ENCODE measurements at places on chromosomes 5 and 9.
A peak's percentile ranks its signal among the peaks of the same experiment; 100 is the strongest.

DNA sequence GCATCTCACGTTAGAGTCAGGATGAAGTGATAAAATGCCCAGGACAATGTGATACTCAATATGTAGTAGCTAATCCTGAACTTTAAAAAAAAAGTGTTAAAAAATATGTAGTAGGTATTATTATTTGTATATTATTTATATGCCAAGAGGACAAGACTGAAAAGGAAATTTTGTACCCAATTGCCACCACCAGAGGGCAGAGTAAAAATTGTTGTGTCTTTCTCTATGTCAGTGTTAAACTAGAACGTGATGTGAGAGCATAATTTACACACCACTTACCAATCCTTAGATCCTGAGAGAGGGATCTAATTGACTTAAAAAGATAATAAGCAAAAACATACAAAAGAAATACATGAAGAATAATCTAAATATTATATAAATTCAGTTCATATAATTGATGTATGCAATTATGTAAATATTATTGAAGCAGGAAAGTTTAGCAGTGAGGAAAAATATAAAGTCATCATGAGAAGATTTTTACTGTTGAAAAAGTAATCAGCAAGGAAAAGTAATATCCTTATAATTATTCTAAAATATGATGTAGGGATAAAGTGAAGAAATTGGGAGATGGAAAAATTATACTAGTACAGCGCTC lies 288.9 kb downstream of the RAB3C start:
- DNase-seq, result no peak

GRCh38 chr5:9905661-9906060 lies 275.5 kb upstream of the TAS2R1 start:
- DNase-seq, result no peak

- DNase-seq, result no peak
Measured at GRCh38 chr5:54895816-54896341, 89.5 kb downstream of the ESM1 start.

DNA sequence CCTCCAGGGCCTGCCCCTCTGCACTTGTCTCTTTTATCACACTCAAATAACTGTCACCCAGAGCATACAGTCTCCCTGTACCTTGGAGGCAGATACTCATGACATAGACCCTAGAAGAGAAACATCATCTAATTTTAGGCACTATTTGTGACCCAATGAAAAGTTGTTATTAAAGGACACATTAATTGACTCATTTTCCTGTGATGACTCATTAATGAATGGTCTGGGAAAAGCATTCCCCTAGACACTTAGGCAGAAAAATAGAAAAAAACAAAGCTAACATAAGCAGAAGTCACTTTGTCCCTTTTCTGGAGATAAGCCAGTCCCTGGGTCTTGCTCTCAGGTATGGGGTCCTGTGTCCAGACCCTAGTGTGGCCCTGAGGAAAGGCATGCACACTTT lies 15.0 kb downstream of the TRPC7 start:
- DNase-seq, result no peak

GRCh38 chr5:170145462-170145861 lies 39.8 kb downstream of the FOXI1 start:
- no peak for DNase-seq

DNA sequence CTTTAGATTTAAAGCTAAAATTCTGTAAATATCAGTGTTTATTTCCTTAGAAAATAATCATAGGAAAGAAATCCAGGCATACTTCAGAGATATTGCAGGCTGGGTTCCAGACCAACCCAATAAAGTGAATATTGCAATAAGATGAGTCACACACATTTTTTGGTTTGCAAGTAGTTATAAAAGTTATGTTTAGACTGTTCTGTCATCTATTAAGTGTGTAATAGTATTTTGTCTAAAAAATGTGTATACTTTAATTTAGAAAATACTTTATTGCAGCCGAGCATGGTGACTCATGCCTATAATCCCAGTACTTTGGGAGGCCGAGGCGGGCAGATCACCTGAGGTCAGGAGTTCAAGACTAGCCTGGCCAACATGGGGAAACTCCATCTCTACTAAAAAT lies 6.9 kb upstream of the RIC1 start:
- DNase-seq, result no peak

DNA sequence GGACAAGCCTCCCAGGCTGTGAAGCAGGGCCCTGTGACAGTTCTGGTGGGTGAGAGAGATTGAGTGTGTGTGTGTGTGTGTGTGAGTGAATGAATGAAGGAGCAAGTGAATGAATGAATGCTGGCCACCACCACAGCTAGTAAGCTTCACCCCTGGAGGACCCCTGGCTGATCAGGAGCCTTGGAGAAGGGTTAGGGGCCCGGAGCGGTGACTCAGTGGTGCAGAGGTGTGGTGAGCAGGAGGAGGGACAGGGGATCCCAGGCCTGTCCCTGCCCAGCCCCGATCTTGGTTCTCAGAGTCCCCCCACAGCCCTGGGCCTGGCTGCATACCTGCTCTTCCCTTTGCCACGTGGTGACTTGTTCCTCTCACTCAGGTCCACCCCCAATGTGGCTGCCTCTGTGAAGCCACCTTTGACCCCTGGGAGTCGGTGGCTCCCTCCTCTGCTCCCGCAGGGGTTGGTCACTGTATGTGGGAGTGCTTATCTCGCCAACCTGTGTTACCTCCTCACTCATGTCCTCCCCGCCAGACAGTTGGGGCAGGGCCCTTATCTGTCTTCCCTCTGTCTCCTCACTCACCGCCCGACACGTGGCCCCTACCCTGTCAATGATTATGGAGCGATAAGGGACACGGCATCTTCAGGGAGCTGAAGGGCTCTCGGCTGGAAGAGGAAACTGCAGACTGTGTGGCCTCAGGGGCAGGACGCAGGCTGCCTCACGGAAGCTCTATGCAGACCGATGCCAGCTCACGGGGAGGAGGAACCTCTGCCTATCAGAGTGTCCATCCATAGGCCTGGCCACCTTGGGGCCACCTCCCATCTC lies 99.9 kb upstream of the PITX1 start:
- DNase-seq, result no peak

DNA sequence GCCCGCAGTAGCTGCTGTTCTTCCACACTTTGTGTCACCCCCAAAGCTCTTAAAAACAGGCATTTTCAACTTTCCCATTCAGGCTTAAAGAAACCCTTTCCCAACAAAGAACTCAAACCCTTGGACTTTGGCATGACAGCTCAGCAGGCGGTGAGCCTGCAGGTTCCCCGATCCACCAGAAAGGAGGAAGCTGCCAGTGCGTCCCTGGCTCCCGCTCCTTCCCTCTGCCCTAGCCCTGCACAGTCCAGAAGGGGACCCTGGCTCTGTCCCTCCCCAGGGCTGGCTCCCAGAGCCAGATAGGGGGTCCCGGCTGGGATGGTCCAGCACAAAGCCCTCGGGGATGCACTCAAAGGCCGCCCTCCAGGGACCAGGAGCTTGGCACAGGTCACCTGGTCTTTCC lies 9.6 kb downstream of the SLC9A3 start:
- no peak for DNase-seq

GRCh38 chr9:135530146-135530545 lies 8.9 kb downstream of the LCN1 start:
- DNase-seq, result no peak

GRCh38 chr9:114718801-114719221 lies 36.8 kb upstream of the TEX48 start:
- no peak for DNase-seq

- no peak for DNase-seq
Measured at GRCh38 chr5:77638763-77639671, 504 bp upstream of the OTP start.

DNA sequence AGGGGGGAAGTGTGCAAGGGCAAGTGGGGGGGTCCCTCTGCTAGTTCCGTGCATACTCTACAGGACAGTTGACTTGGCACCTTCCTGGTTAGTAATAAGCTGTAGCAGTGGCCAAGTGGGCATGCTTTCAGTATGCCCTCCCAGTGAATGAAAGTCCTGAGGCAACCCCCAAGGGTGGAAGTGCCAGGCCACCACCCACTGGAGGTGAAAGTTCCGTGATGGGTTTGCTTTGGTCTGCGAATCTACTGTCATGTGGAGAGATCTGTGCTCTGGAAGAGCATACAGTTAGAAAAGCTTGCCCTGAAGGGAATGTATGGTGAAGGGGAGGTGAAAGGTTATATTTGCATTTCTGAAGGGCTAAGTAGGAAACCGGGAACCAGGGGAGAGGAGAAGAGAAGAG lies 10.3 kb downstream of the FXN start:
- no peak for DNase-seq

- DNase-seq, result no peak
Measured at GRCh38 chr9:16171911-16172310, 619.1 kb downstream of the CCDC171 start.

DNA sequence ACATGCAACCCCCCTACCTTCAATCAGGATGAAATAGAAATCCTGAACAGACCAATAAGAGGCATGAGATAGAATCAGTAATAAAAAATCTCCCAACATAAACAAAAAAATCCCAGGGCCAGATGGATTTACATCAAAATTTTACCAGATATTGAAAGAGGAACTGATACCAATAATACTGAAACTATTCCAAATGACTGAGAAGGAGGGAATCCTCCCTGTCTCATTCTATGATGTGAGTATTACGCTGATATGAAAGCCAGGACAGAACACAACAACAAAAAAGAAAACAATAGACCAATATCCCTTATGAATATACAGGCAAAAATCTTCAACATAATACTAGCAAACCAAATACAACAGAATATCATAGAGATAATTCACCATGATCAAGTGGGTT lies 109.0 kb upstream of the SMC2 start:
- DNase-seq, result no peak

GRCh38 chr5:163908253-163908652 lies 402.8 kb downstream of the MAT2B start:
- DNase-seq, result no peak

GRCh38 chr9:95580812-95581761 lies 64.3 kb upstream of the PTCH1 start:
- DNase-seq, result no peak

DNA sequence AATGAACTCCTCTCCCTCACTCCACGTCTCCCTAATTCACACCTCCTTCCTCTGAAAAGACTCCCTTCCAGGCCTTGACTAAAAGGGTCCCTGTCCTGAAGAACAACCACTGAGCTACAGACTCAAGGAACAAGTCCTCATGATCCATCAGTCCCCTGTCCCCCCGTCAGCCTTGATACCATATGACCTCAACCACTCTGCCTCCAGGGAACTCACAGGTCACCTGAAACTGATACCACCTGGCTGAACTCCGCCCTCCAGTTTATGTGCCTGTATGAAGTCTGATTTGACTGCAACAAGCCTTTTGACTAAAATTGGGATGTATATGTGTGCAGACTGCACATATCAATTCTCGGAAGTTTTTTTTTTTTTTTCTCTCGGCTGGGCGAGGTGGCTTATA lies 88.7 kb downstream of the UGCG start:
- DNase-seq, result no peak

DNA sequence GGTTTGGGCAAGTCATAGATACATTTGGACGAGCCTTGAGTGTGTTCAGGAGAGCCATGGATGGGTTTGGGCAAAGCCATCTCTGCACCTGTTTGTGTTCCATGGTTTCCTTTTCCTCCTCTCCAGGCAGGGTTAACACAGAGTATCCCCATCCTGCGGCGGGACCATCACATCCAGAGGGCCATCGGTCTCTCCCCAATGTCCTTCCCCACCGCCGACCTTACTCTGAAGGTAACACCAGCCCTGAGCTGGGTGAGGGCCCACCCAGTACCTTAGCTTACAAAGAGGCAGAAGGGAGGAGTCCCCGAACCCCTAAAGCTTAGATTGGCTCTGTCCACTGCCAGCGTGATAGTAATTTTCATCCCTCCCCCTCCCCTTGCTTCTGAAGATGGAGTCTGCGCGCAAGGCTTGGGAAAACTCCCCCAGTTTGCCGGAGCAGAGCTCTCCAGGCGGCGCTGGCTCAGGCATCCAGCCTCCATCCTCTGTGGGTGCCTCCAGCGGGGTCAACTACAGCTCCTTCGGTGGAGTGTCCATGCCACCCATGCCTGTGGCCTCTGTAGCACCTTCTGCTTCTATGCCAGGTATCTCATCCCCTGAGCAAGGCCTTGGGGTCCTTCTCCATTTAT lies 18.0 kb upstream of the POMT1 start:
- DNase-seq, result no peak

DNA sequence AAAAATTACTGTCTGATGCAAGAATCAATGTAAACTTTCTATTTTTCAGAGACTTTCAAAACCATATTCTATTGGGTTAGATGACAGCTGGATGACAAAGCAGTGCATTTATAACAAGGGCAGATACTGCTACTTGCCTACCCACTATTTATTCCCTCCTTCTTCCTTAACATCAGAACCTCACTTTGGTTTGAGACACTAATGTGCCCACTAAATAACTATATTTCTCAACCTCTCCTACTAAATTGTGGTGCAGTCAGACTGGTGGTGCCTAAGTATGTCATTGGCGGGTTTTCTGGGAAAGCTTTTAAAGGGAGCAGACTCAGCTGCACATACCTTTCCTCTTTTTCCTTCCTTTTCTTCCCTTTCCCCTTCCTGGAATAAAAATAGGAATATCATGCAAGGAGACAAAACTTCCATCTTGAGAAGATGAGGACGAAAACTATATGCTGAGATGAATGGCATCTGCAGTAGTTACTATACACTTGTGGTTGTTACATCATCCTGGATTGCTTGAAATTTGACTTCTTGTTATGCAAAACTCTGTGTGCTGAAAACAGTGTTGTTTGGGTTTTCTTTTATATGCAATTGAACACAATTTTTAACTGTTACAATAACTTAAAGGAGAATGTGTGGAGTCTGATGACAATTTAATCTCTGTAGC lies 43.8 kb downstream of the PRR16 start:
- no peak for DNase-seq

GRCh38 chr5:53560028-53560427 lies 411 bp upstream of the NDUFS4 start:
- DNase-seq, result no peak

DNA sequence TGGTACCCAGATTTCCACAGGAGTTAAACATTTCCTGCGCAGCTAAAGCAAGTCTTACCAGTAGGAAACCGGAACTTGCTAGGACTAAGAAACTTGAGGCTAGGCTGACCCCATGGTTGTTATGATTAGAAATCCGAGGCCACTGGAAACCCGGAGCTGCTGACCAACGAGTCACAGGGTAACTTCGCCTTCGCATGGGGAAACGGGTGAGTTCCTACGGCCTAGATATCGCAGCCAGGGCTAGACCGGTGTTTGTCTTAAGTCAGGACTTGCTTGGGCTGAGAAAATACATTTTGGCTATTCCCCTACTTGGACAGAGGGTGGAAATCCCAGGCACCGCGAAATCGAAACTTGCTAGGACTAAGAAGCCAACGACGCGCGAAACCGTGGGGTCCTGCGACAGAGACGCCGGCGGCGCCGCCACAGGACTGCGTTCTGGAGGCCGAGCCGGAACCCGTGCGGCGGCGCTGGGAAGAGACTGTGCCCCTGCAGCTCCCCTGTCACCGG lies 1.6 kb upstream of the ANXA2R start:
- peak; percentile 64 for DNase-seq

DNA sequence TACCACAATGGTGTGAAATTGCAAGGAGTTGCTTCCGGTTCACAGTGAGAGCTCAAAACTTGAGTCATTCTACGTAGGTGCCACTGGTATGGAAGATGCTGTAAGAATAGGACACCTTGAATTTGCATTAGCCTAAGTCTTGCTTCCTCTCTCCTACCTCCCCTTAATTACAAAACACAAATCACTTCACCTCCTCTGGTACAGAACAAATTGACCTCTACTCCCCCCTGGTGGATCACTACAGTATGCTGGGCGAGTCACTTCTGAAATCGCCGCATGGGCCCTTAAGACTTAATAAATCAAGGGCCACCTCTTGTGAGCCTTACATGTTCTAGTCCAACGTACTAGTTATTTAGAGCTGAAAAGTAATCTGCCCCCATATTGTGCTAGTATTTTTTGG lies 145.3 kb upstream of the SMARCA2 start:
- no peak for DNase-seq

Data from bone marrow (tissue), 2 donors.